ENCODE measurements at places on chromosomes 4 and X.

DNA sequence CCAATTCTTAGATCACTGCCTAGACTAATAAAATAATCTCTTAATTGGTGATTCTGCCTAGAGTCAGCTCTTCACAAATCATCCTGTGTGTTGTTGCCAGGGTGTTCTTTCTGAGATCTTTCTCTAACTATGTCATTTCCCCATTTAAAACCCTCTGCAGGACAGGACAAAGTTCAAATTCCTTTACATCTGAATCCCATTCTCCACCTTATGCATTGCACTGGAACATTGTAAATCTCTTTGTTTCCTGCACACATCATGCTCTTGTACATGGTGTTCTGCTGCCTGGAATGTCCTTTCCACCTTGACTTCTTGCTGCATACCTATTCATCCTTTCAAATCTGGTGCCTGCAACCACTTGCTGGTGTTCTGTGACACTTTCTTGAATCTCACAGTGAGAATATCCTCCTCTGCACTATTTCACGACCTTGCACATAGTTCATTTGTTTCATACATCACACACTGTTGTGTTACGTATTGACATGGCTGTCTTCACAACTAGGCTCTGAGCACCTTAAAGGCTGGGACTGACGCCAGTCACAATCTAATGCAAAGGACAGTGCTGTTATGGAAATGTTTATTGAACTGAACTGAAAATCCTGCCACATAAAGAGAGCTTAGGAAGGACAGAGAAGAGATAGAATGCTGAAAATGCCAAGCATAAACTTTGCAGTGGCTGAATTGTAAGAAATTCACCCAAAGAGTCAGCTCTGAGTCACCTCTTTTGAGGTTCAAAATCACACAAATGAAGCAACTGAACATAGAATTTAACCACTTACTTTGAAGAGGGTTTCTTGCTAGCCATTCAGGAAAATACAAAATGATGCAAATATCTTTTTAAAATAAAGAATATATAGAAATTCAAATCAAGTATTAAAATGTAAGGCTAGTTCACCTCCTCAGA, 26.4 kb upstream of the SMIM14 start:
- DNase-seq: no peak

DNA sequence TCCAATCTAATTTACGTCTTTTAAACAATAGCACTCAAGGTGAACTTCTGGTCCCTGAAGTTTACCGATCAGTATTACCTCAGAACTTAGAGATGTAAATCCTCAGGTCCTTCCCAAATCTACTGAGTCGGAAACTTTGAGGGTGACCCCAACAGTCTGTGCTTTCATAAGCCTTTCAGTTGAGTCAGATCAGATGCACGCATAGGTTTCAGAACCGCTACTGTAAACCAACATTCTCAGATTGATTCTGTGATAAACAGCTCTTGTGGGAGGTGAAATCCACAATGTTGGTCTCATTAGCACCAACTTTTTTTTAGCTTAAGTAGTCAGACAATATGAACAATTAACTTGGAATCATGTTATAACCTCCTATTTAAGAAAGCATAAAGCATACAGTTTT, 86.0 kb downstream of the WWC2 start:
- peak; percentile 30 for DNase-seq

GRCh38 chr4:89572224-89572858, 264.6 kb downstream of the SNCA start:
- DNase-seq: no peak

- no peak for DNase-seq
Observed at GRCh38 chr4:4386296-4386735, 586 bp upstream of the NSG1 start.

DNA sequence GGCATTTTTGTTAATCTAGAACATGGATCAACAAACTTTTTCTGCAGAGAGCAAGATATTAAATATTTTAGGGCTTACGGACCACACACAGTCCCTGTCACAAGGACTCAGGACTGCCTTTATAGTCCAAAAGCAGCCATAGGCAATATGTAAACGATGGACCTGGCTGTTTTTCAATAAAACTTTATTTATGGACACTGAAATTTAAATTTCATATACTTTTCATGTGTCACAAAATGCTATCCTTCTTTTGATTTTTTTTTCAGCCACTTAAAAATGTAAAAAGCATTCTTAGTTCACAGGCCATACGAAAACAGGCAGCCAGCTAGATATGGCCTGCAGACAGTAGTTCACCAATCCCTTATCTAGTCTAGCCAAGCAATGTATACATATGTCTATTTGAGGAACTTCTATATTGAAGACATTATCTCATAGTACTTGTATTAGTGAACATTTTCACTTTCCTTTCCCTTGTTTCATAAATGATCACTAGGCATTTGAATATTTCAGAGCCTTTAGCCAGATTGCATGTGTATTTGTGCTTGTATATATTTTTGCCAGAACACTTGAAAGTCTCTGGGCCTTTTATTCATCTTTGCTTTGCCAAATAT, 350.9 kb downstream of the RPA4 start:
- no peak for DNase-seq

DNA sequence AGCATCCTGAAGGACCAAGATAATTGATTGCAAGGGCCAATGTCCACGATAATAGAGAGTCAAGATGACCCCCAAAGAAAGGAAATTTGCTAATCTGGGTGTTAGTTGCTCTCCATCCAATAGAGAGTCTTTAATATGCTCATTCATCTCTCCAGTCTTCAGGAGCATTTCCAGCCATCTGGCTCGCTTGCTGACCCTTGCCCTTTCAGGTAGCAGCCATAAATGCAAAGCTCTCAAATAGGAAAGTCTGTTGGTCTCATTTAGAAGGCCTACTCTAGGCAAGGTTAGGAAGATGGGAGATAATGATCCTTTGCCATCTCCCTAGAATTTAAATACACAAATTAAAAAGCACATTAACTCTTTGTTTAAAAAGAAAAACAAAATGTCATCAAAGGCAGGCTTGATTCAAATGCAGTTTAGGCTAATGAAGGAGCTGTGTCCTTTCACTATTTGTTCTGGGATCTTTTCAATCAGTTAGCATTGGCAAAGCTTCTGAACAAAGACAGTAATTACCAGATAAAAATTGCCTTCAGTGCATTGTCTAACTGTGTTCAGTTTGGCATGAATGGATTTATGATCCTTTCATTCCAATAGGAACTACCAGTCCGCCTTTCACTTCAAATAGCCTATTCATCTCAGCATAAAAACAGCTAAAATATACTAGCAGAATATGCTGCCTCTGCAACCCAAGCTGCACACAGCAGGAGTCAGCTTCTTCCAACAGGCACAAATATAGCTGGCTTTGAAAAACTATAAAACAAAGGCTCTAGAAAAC, 49.6 kb upstream of the ATXN3L start:
- DNase-seq: no peak

- no peak for DNase-seq
Observed at GRCh38 chr4:152110780-152111179, 350.0 kb upstream of the GATB start.

GRCh38 chr4:31366041-31366440, 645.9 kb downstream of the PCDH7 start:
- DNase-seq: no peak

GRCh38 chr4:41679991-41680390, 68.5 kb downstream of the PHOX2B start:
- no peak for DNase-seq

DNA sequence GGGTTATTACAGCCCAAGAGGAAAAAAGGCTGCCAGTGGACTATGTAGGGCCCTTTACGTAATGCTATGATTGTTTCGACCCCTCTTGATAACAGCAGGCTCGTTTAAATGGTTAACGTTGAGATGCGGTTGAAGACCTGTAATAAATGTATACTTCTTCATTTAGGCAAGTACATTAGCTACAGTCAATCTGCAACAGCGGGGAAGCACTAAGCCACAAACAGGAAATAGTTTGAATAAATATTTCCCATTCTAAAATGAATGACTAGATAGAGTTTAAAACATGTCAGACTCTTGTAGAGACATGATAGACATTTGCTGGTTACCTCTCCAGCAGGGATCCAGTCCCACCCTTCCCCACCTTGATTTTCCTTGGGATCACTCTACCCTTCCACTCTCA, 38.1 kb upstream of the STIM2 start:
- DNase-seq: no peak

GRCh38 chr4:15963576-15963975, 601 bp upstream of the FGFBP2 start:
- DNase-seq: peak; percentile 50

DNA sequence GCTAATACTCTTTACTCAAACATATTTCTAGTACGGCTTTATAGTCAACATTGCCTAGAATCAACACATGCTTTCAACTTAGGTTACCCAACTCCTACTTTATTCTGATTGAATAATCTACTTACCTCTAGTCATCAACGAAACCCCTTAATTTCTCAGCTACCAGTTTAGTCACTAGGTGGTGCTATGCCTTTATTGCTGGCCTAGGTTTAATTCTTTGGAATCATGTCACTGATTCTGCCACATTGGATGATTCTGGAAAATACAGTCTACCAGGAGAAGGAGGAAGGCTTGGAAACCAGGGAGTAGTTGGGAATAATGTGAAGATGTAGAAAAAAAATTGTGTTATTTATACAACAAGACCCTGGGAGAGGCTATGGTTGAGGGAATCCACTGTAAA, 167.7 kb downstream of the DCAF12L2 start:
- no peak for DNase-seq

DNA sequence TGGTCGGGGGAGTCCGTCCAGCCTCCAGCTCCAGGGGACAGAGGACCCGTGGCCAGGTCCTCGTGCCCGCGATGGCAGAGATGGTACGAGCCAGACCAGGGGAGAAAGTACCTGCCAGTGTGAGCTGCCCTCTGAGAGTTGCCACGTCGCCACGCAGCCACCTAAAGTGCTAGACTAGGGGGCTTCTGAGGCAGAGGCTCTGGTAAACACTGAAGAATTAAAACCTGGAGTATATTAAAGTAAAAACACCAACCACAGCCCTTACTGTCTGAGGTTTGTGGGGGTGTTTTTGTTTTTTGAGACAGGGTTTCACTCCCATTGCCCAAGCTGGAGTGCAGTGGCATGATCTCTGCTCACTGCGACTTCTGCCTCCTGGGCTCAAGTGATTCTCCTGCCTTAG, 60.1 kb upstream of the SORCS2 start:
- DNase-seq: no peak

- peak; percentile 20 for DNase-seq
Observed at GRCh38 chr4:185039508-185040273, 21.4 kb downstream of the HELT start.

GRCh38 chrX:53716328-53717088, 30.0 kb upstream of the HUWE1 start:
- DNase-seq: peak; percentile 63

- DNase-seq: no peak
Observed at GRCh38 chrX:66674506-66674905, 35.6 kb upstream of the EDA2R start.

DNA sequence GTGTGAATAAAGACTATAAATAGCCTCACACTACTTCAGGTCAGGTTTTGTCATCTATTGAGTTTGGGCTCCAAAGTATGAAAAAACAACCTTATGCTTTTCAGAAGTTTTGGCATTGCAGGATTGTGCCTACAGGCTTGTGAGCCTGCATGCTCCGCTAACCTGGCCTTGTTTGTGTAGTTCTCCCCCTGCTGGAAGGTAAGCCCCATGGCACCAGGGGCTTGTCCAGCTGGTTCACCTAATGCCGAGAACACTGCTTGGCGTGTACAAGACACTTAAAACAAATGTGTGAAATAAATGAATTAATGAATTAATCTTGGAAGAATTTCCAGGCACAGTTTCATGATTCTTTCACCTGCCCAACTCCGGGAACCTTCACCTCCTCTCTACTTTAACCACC, 1.8 kb upstream of the HSD17B10 start:
- peak; percentile 43 for DNase-seq

- no peak for DNase-seq
Observed at GRCh38 chrX:129594781-129595180, 54.7 kb downstream of the OCRL start.

DNA sequence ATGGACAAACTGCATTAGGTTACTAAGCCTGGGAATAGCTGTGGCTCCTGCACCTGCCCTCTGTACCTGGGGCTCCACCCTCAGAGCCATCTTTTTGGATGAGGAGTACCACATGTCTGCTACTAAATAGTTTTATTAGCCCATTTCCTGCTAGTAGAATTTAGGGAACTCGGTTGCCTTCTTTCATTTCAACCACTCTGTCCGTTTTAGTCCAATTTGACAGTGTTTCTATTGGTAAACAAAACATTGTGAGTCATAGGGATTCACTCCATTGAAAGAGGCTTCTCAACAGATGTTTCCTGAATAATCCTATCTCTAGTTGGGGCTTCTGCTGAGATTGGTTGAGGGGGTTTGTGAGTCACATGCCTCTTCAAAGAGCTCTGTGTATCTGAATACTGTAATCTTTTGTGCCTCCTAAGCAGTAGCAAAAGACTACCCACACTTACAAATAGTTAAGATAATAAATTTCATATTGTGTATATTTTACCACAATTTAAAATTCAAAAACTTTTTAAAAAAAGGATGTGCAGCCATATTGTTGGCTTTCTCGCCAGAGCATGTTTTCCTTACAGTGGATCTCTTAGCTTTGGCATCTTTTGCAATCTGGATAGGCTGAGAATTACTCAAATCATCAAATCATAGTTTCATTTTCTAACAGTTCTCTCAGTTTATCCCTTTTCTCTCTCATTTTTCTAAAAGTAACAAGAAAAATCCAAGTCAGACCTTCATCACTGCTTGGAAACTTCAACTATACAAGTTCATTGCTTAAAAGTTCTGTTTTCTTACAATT, 9.9 kb downstream of the FAM200B start:
- DNase-seq: no peak

GRCh38 chr4:53914313-53915016, 149.9 kb downstream of the CHIC2 start:
- DNase-seq: peak; percentile 35

DNA sequence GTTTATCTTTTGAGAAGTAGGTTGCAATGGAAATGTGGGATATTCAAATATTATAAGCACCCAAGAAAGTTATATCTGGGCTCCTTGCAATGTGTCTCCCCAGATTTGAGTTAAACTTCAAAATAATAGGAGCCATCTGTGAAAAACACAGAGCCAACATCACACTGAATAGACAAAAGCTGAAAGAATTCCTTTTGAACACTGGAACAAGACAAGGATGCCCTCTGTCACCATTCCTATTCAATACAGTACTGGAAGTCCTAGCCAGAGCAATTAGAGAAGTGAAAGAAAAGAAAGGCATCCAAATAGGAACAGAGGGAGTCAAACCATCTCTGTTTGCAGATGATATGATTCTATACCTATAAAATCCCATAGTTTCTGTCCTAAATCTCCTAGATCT, 114.3 kb upstream of the IL1RAPL1 start:
- DNase-seq: no peak

DNA sequence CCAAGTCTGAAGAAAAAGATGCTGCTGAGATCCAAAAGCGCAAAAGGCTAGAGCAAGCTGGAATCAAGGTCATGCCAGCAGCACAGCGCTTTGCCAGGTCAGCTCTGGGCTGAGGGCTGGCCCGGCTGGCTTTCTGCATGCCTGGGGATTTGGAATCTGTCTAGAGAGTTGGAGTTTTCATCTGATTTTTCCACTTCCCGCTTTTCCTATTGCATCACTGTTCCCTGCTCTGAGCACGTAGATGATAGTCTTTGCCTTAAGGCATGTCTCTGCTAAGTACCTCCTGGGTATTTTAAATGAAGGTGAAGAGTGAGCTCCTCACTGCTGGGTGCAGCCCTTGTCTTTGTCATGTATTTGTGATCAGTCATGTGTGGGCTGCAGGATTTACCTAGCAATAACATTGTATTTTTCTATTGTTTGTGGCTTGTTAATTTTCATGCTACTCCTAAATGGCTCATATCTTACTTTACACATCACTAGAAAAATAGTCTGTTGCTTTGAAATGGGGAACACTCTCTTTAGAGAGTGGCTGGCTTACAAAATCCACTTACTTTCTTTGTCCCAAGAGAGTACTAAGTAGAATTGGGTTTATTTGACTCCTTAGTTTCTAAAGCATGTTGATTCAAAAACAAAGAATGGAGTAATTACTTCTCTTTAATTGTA, 82.8 kb downstream of the LIMCH1 start:
- no peak for DNase-seq
